ENCODE measurements at places on chromosomes 12 and 14.

GRCh38 chr12:54680374-54680773 is 32.2 kb upstream of the DCD start:
- no peak for DNase-seq

DNA sequence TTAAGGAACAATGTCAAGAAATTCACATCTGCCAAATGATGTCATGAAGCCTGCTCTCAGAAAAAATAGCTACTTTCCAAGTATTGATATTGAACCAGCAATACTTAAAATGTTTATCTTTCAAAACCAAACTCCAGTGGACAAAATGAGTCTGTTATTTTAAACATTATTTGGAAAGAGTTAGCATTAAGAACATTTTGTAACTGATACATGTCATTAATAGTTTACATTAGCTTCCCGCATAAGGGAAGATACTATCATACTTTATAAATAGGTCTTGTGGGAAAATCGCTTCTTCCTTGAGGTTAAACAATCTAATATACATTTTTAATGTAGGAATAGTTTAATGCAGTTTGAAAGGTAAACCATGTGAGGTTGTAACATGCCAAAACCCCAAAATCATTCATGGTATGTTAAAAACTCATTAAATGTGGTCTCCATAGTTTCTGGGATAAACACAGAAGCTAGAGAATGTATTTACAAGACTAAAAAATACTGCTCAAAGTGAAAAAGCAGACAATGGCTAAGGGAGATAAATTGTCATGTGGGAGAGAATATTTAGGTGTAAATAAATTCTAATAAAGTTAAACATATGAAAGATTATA is 73.4 kb upstream of the ATP2B1 start:
- no peak for DNase-seq

GRCh38 chr14:88232771-88233170 is 90.3 kb downstream of the KCNK10 start:
- no peak for DNase-seq

- DNase-seq = no peak
These were observed 75.1 kb downstream of the ETNK1 start for GRCh38 chr12:22700106-22700505.

DNA sequence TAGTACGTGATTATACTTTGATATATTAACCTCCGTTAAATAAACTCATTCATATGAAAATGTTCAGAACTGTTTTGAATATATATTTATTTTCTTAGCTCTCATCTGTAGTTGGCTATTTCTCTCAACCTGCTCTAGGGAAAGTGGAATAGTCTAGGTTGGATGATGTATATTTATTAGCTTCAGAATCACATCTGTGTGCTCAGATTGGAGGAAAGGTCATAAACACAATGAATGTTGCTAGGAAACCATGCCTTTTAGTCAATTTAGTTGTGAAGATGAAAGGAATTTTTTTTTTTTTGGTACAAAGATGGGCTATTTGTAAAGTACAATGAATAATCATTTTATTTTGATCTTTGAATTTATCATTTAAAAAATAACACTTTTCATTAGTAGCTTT is 439.1 kb downstream of the FOXG1 start:
- no peak for DNase-seq

DNA sequence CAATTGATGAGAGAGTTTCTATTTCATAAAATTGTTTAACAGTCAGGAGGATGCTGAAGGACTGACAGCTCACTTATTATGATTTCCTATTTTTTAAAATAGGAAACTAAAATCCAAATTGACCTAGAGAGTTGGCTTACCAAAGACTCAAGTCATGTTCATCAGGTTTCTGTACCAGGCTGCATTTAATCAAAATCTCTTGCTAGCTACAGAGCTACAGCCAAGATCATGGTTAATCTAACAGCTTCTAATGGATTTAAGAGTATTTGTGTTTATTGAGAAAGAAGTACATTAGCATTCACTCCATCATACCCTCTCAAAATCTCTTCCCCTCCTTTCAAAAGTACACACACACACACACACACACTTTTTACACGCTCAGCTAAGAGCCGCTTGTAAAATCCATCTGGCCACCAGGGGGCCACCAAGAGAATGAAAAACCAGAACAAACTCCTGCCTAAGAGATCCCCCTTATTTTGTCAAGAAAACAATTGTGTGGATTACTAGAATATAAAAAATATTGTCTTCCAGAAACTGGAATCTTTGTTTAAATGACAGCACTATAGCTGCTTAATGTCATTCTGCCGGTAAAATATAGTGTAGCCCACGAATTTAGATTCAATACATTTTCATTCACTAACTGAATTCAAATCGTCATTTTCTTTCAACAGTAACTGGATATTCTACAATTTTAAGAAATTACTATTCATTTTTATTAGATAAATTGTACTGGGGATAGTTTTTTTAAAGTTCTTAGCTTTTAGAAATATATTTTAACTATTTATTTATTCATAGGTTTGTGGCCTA is 334.0 kb downstream of the BTG1 start:
- peak; percentile 52 for DNase-seq

- DNase-seq = no peak
These were observed 1.4 kb downstream of the TMBIM4 start for GRCh38 chr12:66168410-66168809.

GRCh38 chr12:114876968-114877680 is 193.1 kb upstream of the TBX3 start:
- DNase-seq = no peak

GRCh38 chr12:57166971-57167371 is 19.6 kb upstream of the LRP1-AS start:
- DNase-seq = no peak

- DNase-seq = no peak
These were observed 841.7 kb downstream of the DIO2 start for GRCh38 chr14:79369359-79370332.

DNA sequence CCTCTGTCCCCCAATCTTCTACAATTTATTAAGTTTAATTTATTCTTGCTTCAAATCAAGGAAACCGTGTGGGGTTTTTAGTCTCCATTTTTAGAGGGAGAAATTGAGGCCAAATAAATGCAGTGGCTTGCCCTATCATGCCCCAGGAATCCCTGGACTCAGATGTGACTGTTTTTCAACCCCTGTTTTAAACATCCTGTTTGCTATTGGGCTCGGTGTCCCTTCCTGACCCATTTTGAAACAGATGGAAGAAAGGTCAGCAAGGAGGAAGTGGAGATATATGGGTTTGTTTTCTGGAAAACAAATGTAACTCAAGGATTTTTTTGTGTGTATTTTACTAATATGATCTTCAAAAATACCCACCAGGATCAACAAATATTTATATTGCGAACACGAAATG is 84.7 kb downstream of the DACT1 start:
- no peak for DNase-seq

GRCh38 chr12:13165617-13166041 is 30.9 kb upstream of the EMP1 start:
- DNase-seq = peak; percentile 48

DNA sequence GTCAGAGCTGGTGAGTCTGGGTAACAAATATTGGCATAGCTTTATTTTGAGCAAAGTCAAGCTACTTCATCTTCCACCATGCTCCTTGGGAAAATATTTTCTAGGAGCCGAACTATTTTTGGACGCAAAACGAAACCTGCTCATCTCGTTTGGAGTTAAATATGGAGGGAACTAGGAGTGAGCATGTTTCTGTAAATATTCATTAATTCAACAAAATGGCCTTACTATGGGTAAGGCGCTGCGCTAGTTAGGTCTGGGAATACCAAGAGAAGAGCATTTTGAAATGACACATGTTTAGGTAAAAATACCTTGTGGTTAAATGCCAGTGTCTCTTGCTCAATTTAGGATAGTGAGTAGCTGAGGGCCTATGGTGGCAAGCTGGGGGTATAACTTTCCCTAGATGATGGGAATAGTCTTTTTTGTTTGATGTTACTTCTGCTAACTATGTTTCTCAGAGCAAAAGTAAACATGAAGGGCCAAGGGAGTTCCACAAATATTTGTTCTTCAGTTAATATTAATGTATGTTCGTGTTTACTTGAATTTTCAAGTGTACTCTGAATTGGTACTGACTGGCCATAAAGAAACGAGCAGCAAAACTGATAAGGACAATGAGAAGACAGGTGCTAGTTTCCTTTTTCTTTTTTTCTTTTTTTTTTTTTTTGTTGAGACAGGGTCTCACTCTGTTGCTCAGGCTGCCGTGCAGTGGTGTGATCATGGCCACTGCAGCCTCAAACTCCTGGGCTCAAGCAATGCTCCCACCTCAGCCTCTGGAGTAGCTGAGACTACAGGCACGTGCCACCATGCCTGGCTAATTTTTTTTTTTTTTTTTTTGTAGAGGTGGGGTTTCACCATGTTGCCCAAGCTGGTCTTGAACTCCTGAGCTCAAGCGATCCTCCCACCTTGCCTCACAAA is 77.7 kb downstream of the MAP1LC3B2 start:
- no peak for DNase-seq

DNA sequence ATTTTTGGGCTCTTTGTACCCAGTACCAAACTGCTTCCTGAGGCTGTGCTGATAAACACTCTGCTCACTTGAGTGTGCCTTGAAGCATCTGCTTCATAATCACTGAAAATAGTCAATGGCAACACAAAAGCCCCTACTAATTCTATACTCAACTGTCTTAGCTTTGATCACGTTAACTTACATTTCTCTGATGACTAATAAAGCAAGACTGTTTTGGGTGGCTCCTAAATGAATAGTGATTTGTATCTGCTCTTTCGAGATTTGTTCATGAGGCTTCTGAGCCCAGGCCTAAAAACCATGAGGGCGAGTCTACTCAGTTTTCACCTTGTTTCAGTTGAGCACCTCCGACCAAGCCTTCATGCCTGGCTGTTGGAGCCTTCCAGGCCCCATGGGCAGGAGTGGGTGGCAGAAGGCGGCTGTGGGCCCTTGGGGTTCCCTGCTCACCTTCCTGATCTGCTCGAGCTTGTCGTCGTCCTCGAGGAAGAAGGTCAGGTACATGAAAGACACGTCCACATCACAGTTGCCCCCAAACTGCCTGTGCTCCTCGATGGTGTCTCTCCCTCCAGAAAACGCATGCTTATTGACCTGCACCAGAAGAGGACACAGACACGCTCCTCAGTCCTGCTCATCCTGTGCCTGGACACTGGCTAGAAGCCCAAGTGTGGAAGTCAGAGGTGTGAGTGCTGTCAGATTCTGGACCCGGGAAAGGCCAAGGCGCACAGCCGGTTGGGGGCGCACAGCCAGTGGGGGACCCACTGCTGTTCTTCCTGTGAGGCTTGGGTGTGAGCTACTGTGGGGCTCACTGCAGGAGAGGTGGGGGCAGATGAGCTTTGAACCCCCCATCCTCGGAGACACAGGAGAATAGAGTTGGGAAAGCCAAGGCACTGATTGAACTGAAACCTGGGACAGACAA is 13.7 kb downstream of the SLC25A47 start:
- DNase-seq = no peak

DNA sequence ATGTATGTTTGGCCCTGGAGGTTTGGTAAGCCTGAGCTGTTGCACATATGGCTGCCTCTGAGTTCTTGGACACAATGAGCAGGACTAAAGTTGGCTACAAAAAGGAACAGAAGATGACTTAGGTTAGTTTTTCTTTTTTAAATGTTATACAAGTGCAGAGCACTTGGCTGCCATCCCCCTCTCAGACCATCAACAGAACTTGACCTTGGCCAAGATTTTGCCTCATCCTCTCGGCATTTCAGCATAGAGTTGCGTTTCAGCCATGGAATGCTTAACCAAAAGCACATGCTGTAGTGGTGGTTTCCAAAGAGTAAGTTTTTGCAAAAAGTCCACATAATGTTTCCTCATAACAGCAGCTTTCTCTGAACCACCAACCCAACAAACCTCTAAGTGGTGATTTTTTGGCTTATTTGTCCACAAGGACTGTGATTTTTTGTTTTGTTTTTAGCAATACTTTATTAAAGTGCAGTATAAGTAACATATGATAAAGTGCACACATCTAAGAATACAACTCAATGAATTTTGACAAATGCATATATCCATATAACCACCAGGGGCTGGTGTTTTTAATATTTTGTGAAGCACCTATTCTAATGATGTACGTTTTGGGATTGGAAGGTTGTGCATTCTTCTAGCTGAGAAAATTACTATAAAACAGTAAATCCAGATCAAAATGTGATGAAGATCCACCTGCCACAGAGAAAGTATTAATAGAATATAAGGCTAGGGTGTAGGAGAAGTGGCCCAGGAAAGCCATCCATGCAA is 12.1 kb upstream of the GALNT16 start:
- DNase-seq = no peak

DNA sequence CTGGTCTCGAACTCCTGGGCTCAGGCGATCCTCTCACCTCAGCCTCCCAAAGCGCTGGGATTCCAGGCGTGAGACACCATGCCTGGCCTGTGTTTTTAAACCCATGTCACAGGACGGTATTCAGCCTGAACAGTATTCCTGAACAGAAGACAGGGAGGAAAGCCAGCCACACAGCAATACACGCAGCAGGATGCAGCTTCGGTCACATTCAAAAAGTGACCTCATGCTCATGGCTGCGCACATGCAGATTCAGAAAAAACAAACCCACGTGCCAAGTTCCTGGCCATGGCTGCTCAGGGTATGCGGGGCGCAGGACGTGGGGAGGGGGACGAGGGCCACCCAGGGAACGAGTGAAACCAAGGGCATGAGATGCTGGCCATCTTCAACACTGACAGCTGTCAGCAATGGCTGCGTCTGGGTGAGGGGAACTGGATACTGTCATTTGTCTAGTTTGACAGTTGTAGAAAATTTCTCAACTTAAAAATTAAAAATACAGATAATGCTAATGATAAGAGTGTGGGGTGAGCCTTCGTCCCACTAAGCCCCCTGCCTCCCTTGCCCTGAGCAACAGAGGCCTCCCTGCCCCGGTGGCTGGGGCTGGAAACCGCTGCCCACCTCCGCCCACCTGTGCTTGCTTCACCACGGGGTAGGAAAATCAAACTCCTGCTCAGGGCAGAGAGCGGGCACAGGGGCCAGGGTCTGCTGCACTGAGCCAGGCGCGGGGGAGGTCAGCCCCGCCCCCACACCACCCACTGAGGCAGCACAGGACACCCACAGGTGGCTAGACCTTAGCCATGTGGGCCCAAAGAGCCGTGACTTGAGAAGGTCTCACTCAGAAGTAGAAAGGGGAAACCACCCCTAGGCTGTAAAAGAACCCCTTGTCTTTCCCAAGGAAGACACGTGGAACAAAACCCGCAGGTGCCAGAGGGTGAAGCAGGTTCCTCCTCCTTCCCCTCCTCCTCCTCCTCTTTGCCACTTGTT is 84.2 kb downstream of the SCARB1 start:
- DNase-seq = no peak

DNA sequence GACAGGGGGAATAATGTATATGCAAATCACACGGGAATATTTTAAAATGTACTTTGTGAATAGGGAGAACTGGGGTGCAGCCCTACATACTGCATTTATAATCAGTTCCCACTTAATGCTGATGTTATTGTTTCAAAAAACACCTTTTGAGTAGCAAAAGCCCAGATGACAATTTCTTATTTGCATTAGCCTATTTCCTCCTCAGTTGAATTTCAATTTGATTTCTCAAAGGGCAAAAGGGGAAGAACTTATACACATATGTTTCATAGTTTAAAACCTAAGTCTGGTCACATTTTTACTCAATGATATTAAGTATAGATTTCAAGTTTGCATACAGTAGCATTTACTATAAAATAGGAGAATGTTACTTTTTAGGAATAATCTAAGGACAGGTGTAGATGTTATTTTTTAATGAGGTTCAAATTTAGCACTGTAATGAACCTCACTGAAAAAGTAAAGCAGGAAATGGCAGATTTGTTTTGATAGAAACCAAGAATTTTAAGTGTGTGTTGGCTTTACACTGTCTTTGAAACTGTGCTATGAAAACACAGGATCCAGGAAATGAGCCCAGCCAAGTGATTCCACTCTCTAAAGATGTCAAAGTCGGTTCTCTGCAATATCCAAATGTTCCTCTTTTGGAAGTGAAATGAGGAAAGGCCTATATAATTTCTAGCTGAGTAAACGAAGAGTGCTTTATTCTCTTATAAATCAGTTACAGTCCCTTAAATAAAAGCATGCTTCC is 367.4 kb downstream of the BTG1 start:
- no peak for DNase-seq

Measured in stimulated activated CD4-positive, alpha-beta T cell treated with anti-CD3 and anti-CD28 coated beads, Interleukin-15, amount 100 ng/mL, for 1 hour (primary cell).